ENCODE measurements at places on chromosomes 12 and 14.

GRCh38 chr12:102483466-102483865 is 3.1 kb upstream of the IGF1 start:
- DNase-seq: no peak

DNA sequence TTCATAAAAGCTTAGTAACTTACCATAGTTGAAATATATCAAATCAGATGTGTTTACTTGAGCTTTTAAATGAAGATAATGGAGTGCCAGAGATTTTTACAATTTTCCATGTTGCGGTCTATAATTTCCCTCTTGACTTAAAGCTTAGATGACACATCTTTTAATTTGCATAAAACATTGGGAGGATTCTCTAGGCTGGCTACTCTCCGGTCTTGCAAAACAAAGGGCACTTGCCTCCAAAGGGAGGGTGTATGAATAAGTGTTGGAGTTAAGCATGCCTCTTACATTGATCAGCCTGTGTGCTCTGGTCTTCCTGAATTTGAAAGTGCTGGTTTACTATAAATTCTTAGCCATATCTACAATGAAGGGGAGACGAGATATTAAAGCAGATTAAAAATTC is 336.4 kb upstream of the NAV3 start:
- DNase-seq: no peak

DNA sequence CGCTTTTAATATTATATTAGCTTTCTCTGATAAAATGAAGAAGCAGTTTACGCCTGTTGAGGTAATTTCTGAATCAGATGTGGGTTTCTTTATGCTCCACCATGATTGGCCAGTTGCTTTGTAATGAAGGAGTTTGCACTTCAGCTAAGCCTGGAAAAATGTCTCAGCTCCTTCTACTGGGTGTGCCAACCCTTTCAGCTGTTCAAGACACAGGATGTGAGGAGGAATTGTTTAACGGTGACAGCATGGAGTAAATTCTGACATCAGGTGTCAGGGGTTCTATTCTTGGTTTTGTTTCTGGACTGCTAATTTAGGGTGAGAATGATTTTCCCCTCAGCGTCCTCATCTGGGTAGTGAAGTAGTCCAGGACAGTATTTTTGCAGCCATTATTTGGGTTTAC is 43.5 kb downstream of the FLRT2 start:
- DNase-seq: peak; percentile 34

- peak; percentile 63 for DNase-seq
These were observed 61.3 kb upstream of the METAP2 start for GRCh38 chr12:95412482-95413311.

DNA sequence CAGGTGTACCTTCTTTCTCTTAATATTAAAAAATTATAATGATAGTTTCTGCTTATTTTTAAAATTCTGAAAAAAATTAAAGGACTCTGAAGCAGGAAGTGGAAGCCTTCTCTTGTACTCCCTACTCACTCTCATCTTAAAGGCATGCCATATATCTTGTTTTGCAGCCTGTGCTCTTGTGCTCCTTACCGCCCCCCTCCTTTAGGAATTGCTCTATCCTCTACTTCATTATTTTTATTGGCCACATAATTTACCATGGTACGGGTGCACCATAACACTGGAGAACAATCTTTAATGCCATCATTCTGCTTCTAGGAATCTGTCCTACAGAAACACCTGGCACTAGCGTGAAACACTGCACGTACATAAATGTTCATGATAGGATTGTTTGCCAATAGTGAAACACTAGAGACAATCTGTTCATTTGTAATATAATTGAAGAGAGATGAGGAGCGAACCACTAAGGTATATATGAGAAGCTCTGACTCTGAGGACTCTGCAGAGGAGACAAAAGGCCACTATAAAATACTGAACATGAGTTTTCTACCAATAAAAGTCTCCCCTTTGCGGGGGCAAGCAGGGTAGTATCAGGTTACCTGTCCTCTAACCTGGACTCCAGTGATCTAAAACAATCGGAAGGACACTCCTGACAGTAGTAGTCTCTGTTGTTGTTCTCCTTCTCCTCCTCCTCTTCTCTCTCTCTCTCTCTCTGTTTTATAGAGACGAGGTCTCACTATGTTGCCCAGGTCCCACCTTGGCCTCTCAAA is 6.3 kb upstream of the NYNRIN start:
- DNase-seq: no peak

GRCh38 chr14:99028521-99028920 is 243.5 kb downstream of the BCL11B start:
- no peak for DNase-seq

Data from RCC 7860 (cell line).